Peyer's patch (tissue), 4 donors: ENCODE measurements at places on chromosomes 2 and 18. TPM values are rescaled to one million over a fixed set of nuclear protein-coding genes. Genes with fewer than 3 reads are reported as not detected.

The CACNB4 gene
- total RNA-seq, result 4.1 TPM

GRCh38 chr18:9604348-9604747, 10.0 kb downstream of the PPP4R1 start:
- H3K36me3 ChIP-seq, result peaks cover 4% of the 10 kb centered on the region
- no peaks in the 10 kb centered on the region for H3K4me1 ChIP-seq
- H3K4me3 ChIP-seq, result no peak overlapping the region
- DNase-seq, result no peak

DNA sequence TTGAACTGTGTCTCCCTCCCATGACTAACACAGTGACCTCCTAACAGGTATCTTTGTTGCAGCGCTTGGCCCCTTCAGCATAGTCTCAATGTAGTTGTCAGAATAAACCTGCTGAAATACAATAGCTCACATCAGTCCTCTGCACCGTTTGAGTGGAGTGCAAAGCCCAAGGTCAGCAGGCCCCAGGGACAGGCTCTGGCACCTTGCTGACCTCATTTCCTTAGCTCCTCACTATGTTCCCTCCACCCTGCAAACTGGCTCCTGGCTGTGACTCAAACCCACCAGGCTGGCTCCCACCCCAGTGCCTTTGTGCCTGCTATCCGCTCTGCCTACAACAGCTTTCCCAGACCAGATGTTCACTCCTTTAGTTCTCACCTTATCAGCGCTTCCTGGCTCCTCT, 146.7 kb downstream of the LRATD1 start:
- H3K27ac ChIP-seq, result no peak overlapping the region
- no peaks in the 10 kb centered on the region for H3K27me3 ChIP-seq

The TLX2 gene
- 0.53 TPM for total RNA-seq

The L3MBTL4 gene
- total RNA-seq, result 6.5 TPM
